ENCODE measurements at places on chromosomes 5 and 9.

- no peak for DNase-seq
Measured at GRCh38 chr9:30932226-30932625, 1452.2 kb upstream of the ACO1 start.

DNA sequence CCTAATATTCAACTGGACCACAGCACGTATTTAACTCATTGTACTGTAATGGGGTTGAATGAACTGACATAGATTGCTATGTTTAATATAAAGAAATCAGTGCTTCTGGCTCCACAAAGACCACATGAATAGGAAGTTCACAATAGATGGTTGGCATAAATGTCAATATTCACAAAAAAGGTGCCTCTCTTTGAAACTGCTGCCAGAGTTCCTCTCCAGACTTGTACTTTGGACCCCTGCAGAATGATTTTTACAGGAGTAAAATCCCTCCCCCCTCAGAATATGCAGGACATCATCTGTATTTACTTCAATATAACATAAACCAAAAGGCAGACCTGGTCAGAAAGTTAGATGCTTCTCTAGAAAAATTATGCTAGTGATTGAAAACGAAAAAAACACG is 508.5 kb upstream of the DAP start:
- DNase-seq = no peak

- no peak for DNase-seq
Measured at GRCh38 chr5:122155546-122155945, 26.2 kb downstream of the ZNF474 start.

DNA sequence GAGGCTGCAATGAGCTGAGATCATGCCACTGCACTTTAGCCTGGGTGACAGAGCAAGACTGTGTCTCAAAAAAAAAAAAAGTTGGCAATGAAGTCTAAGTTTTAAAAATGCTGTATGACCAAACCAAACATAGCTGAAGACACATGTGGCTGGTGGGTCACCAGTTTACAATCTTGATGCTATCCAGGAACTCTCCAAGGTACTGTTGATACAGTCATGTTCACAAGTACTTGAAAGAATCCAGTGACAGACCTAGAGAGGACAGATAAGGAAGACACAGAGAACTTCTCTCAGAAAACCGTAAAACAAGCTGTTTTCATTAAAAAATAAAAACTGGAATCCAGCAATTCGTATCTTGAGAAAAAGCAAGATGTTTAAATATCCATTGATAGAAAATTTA is 95.7 kb downstream of the ACTBL2 start:
- DNase-seq = no peak

DNA sequence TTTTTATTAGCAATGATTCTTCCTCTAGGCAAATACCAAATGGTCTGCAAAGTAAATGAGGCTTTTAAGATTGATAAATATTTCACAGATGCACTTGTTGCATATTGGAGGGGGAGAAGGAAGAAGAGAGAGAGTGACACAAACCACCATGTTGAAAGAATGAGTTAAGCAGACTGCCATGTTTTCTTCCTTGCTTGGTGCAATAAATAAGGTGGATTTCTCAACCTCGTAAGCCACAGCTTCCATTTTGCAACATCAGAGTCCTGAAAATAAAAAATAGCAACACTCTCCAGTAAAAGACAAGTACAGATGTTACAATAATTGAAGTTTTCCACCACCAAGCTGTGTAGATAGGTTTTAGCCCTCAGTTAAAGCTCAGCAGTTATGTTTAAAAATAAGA is 202.9 kb downstream of the SGCD start:
- DNase-seq = no peak

DNA sequence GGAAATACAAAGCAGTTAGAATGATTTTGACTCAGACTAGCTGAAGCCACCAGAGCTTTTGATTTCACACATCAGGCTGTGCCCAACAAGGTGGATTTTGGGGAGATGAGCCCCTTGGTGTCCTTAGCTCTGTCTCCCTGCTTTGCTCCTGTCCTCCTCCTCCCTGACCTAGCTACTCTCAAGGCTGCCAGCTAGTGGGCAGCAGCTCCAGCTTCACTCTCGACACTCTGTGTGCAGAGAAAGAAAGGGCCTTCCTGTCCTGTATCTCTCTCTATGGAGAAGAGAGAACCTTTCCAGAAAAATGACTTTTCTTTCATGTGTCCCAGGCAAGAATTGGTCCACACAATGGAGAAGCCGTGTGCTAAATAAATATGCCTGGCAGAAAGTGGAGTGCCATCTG is 446.2 kb downstream of the SEMA5A start:
- DNase-seq = no peak

DNA sequence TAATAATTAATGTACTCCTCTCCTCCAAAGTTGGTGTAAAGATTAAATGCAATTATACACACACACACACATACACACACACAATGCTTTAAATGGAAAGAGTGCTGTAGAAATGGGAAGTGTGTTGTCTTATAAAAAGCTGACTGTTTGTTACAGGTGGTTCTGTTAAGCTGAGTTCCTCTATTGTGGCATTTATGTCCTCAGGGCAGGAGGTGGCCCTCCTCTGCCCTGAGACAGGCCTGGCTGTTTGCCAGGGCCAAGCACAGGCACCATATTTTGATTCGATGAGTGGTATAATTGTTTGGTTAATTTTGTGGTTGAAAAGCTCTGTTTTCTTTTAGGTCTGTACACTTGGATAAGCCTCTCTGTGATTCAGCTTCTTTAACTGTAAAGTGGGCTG is 573.9 kb downstream of the KIF4B start:
- DNase-seq = peak; percentile 62

- DNase-seq = no peak
Measured at GRCh38 chr5:8750100-8750499, 795.8 kb downstream of the SEMA5A start.

DNA sequence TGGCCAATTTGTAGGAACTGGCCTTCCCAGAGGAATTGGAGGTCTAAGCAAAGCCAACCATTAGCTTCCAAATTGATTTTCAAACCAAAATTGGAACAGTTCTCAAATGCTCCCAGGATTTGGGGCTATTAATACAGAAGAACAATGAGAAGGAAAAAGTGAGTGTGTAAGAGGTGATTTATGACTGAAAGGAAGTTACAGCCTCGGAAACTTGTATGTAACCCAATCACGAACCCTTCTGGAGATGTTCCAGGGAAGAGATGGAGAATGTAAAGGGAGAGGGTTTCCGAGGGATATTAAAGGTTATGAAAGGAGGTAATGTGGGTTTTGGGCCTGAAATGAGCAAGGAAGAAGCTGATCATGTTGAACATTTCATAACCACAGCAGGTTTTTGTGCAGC is 93.2 kb upstream of the CXCL14 start:
- DNase-seq = no peak

GRCh38 chr9:86354818-86355309 is 654 bp upstream of the TUT7 start:
- DNase-seq = no peak
